ENCODE measurements at places on chromosomes 11 and 22.
A peak's percentile ranks its signal among the peaks of the same experiment; 100 is the strongest.

DNA sequence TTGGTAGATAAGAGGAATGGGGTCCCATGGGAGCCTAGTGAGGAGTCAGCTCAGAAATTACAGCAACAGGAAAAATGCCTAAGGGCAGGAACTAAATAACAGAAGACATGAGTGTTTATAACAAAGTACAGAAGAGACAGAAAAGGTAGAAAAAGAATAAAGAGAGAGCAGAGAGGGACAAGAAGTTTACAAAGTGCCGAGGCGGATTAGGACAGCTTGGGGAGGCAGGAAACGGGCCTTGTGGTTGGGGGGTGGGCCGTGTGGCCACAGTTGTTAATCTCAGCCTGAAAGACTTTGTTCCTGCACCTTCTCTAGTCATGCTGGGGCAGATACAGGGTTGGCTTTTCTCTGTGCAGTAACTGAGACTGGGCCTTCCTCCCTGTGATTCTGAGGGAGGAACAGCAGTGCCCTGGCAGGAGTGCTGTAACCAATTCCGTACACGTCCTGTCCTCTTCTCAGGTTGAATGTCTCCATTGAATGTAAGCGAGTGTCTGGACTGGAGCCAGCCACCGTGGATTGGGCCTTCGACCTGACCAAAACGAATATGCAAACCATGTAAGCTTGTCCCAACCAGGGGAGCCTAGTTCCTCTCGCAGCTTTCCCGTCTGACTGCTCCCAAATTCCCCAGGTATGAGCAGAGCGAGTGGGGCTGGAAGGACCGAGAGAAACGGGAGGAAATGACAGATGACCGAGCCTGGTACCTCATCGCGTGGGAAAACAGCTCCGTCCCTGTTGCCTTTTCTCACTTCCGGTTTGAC is 13.2 kb downstream of the NAA40 start:
- peak; percentile 73 for DNase-seq

DNA sequence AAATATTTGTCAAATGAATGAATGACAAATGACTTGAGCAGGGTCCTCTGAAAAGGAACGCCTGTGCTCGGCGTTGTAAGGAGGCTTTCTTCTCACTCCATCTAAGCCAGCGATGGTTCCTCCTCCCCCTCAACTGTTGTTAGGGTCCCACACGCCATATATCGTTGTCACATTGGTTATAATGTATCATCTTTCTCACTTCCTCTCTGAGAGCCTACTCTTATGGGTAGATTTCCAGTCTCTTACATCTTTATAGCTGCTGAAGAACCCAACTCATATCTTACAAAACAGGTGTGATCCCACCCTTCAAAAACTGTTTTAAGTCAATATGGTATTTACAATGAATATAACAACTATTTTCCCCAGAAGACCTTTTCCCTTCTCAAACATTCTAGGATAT is 81.5 kb downstream of the NAV2 start:
- no peak for DNase-seq

DNA sequence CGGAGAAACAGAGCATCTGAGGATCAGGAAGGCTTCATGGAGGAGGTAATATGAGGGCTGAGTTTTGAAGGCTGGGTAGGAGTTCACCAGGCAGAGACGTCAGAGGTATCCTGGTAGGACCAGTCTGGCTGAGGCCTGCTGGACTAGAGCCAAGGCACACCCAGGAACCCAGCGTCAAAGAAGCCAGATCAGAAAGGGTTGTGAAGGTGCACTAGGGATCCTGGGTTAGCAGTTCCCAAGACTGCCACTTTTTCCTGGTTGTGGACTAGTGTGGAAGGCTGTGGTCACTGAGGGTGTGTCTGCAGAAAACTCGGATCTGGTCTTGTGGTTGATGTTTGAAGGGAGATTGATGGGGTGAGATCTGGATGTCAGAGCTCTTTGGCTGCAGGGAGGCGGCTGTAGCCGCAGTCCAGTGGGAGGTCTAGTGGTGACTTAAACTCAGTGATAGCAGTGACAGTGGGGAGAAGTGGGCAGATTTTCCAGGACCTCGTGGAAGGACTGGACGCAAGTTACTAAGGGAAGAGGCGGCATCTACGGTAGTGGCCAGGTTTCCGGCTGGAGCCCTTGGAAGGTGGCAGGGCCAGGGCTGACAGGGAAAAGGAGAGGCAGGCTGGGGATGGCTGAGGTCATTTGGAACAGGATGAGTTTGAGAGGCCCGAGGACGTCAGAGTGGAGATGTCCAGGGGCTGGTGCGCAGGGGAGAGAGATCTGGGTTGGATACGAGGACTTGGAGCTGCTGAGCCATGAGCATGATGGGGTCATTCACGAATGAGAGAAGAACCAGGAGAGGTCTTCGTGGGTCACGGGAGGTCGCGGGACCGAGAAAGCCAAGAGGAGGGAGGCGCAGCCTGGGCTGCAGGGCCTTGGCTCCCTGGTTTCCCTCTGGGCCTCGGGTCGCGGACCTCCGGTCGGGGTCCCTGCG is 10.9 kb downstream of the RELA start:
- no peak for DNase-seq

GRCh38 chr11:128593281-128593680 is 5.9 kb upstream of the ETS1 start:
- DNase-seq: no peak

DNA sequence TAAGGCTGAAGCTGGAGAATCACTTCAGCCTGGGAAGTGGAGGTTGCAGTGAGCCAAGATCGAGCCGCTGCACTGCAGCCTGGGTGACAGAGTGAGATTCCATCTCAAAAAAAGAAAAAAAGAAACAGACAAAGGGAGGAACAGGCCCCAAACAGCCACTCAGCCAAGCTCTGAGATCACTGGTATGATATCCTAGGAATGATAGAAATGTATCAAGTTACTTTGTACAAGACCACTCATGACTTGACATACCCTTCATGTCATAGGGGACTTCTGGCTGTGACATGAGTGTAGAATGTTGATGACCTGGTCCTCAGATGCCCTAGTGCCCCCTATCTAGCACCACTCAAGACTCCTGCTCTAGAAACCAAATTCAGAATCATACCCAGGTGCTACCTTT is 216.5 kb downstream of the NAV2 start:
- DNase-seq: no peak

GRCh38 chr22:47839595-47840227 is 1077.3 kb downstream of the TBC1D22A start:
- DNase-seq: no peak

Measured in DND-41 (cell line).